ENCODE measurements at places on chromosomes 4 and X.

DNA sequence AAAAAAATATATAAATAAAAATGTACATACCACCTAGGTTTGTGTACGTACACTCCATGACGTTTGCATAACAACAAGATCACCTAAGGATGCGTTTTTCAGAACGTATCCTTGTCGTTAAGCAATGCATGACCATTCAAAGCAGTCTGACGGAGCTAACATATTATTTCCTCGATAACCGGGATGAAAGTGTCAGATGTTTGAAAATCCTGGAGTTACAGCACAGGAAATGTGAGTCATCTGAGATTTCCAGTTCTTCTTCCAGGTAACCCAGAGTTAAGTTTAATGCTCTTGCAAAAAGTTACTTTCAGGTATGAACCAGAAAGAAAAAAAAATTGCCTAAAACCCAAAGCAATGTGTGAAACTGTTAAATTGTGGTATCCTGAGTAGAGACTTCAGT lies 107.9 kb downstream of the LDB2 start:
- DNase-seq, result no peak

DNA sequence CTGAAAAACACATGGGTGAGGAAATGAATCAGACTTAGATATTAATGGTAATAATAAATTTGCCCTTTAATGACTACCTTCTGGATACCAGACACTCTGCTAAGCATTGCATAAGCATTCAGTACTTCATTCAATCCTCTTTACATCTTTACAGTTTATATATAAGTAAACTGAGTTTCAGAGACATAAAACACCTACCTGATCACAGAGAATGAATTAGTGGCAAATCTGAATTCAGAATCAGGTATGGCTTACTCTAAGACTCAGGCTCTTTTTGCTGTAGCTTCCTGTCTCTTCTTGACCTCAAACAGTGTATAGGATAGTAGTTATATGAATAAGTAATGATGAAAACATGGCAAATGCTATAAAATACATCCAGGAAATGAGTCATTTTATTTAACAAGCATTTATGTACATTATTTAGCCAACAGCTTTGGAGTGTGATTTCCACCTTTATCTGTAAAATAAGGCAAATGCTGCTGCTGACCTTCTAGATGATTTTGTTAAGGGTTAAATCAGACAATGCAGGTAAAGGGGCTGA lies 83.9 kb downstream of the VEGFC start:
- no peak for DNase-seq

DNA sequence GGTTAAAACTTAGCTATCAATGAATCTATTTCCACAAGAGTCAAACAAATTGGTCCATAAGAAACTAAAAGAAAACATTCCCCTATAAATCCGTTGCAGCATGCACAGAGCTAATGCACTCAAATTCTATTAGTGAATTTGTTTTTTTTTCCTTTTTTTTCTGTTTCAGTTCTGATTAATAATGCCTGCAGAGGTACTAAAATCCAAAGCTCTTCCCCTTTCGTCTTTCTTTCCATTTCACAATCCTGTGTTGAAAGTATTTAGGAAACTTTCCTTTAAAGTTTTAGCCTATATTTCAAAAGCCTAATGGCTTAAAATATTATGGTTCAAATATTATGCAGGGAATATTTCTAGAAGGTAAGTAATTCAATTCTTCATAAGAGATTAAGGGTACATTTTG lies 45.9 kb upstream of the VEGFD start:
- no peak for DNase-seq

DNA sequence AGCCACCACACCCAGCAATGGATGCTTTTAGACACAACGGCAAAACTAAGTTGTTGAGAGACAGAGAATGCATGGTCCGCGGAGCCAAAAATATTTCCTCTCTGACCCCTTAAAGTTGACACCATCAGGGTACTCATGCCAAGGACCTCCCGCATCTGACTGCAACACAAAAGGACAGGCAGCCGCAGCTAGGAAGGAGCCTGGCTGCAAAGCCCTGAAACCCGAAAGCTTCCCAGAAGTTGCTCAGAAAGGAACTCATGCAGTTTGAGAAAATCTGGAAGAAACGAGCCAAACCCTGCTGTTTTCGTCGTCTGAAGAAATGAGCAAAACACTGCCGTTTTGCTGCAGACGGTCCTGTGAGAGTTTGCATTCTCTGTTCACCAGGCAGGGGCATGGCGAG lies 16.5 kb downstream of the DHRSX start:
- no peak for DNase-seq

DNA sequence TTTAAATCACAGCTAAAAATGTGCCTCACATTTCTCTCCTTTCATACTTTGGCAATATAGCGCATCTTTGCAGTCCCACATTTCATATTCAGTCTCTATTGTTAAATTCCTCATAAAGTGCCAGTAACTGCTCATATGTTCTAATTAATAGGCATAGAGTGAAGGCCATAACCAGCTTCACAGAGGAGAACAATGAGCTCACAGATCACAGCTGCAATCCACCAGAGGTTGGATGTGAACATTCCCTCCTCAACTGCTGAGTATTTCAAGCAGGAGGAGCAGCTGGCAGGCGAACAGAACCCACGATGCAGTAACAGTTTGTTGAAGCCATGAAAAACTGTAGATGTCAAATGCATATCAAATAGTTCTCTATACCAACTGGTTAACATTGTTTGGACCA lies 2088.7 kb upstream of the AGA start:
- no peak for DNase-seq

DNA sequence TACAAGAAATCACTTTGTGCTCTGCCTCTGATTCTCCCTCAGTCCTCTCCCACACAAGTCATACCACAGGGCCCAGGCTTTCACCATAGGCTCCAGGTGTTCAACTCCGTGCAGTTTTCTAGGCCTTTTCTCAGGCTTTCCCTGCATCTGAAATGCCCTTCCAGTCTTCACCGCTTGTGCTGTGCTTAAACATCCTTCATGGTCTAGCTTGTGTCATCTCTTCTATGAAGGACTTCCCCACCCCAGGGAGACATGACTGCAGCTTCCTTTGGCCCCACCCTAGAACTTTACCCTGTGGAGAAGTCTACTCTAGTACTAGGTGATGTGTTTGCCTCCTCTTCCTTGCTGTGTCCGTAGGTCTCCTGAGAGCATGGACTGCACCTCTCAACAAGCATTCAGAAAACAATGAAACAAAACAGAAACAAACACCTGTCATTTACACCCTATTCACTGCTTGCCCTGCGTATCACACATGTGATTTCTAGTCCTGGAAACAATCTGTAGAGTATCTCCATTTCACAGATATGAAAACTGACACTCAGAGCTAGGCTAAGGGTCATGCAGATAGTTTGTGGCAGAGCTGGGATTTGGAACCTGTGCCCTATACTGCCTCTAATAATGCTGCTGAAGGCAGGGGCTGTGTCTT lies 22.7 kb upstream of the LEF1 start:
- DNase-seq, result no peak

All from NCI-H2107 (cell line).